ENCODE measurements at places on chromosomes 2 and 18. TPM values are rescaled to one million over a fixed set of nuclear protein-coding genes. Genes with fewer than 3 reads are reported as not detected.

DNA sequence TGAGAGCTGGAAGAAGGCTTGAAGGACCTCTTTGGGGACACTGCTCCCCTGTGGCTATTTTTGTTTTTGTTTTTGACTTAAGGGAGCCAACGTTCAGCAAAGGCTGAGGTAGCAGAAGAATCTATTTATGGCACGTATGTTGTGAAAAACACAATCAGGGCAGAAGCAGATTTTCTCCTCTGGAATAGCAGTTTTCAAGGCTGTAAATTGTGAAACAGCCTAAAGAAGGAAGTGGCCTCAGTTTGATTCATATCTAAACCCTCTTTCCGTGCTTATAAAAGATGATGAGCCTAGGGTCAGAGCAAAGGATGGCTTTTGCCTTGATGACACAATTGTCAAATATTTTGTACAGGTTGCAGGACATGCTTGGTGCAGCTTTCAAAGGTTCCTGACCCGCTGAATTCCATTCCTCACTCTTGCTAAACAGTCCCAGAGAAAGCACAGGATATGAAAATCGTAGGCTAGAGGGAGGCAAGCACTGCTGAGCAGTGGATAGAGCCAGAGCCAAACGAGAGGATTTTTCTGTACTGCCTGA lies 106.2 kb upstream of the DLX2 start:
- peak; percentile 79 for DNase-seq

DNA sequence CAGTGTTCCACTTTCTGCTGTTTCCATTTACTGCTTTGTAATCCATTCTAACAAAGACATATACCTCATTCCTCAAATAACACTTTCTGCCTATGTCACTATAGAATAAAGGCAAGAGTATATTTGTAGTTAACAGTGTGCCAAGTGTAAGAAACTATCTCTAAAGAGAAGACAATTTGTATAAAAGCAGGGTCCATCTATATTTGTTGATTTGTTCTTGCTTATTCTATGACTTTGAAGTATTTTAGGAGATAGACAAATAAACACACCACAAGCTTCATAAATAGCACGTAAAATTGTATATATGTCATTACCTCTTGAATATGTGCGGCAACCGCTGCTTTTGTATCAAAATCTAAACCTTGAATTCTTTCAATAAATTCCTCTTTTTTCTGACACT lies 56.0 kb downstream of the CCDC88A start:
- DNase-seq, result no peak

- DNase-seq, result no peak
Measured at GRCh38 chr2:235954888-235955480, 213.2 kb downstream of the GBX2 start.

DNA sequence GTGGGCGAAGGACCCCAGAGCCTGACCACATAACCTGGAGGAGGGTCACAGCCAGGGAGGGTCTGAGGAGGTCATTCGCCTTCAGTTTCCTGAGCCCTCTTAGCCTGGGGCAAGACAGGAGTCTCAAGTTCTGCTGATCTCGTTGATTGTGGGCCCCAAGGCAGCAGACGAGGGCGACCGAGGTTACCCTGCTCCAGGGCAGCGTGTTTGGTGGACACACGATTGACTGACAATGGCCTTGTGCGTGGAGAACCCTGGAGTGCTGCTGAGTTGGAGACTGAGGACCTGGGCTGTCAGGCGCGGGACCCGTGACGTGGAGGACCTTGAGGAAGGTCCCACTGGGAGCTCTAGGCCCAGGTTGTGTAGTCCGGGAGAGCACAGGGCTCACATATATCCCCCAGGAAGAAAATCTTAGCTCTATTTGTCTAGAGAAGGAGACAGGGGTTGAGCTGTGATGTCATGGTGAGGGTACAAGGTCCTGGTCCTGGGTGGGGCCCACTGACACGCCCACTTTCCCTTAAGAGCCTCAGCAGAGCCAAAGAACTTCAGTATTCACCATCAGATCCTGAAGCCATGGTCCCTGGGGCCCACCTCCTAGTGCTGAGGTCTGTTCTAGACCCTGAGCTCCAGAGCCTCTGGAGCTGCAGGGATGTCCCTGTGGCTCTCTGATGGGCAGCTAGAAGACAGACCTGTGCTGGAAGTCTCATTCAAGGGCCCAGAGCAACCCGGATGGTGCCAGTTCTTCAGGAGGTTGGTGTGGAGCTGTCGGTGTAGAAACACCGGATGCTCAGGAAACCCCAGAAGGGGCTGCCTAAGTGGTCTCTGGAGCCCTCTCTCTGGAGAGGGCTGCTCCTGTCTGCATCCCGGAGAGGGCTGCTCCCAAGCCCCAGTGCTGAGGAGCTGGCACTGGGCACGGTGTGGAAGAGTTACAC lies 53.1 kb downstream of the DYSF start:
- DNase-seq, result no peak

GRCh38 chr2:37570773-37571586 lies 100.5 kb downstream of the CDC42EP3 start:
- DNase-seq, result peak; percentile 93

- DNase-seq, result peak; percentile 96
Measured at GRCh38 chr2:218806346-218806978, 24.5 kb downstream of the CYP27A1 start.

DNA sequence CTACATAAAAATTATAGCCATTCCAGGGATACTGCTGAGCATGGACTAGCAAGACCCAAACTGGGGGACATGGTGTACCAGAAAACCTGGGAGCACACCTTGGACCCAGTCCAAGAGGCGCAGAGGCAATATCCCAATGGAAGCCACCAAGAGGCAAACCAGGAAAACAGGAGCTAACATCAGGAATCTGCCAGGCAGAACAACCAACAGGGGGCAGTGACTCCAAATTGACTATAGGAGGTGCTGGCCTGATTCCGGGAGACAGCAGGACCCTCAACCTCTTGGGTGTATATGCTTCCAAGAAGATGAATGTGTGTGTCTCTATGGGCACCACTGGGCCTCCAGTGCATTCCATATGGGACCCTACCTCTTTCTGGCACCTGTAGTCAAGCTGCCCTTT lies 172.7 kb upstream of the ARL4C start:
- DNase-seq, result no peak

ANKRD29 gene
- polyA plus RNA-seq, result 0.07 TPM

ASXL3 gene
- polyA plus RNA-seq, result 0.03 TPM

MEIS1 gene
- 51.8 TPM for polyA plus RNA-seq

ATP6V1B1 gene
- 1.4 TPM for polyA plus RNA-seq

SCYGR6 gene
- not detected for polyA plus RNA-seq

TOGARAM2 gene
- 0.38 TPM for polyA plus RNA-seq

Data from IMR-90 (cell line).